ENCODE measurements at places on chromosomes 5 and 9.
A peak's percentile ranks its signal among the peaks of the same experiment; 100 is the strongest.

DNA sequence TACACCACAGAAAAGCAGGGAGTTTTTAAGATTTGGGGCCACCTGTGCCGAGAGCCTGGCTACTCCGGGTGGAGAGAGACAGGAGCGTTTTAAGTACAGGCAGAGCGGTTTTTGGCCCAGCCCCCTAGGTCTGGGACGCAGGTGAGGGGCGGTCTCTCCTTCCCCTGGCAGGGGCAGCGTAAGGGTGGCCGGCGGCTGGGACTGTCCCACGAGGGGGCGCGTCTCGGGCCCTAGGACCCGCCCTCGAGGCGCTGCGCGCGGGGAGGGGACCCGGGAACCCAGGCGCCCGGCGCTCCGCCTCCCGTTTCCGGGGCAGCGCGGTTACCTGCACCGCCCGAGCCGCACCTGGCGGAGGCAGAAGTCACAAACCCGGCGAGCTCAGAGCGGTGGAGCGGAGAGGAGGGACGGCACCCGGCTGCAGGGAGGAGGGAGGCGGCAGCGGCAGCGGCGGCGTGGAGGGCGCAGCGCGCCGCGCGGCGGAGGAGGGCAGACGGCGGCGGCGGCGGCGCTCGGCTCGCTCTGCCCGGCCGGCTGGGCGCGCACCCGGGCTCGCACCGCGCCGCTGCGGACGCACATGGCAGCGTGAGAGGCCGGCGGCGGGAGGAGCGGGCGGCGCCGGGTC, at the start of gene WWC1:
Gene WWC1, plus strand, starts transcription at position 304 of the 622 bp plus-strand sequence. CDS start 508 bp downstream, outside the sequence.
- DNase-seq, result peak; percentile 23

- DNase-seq, result no peak
Observed at GRCh38 chr5:74179179-74179578, 461.3 kb downstream of the ENC1 start.

- no peak for DNase-seq
Observed at GRCh38 chr9:35108946-35109575, 6.1 kb upstream of the STOML2 start.

DNA sequence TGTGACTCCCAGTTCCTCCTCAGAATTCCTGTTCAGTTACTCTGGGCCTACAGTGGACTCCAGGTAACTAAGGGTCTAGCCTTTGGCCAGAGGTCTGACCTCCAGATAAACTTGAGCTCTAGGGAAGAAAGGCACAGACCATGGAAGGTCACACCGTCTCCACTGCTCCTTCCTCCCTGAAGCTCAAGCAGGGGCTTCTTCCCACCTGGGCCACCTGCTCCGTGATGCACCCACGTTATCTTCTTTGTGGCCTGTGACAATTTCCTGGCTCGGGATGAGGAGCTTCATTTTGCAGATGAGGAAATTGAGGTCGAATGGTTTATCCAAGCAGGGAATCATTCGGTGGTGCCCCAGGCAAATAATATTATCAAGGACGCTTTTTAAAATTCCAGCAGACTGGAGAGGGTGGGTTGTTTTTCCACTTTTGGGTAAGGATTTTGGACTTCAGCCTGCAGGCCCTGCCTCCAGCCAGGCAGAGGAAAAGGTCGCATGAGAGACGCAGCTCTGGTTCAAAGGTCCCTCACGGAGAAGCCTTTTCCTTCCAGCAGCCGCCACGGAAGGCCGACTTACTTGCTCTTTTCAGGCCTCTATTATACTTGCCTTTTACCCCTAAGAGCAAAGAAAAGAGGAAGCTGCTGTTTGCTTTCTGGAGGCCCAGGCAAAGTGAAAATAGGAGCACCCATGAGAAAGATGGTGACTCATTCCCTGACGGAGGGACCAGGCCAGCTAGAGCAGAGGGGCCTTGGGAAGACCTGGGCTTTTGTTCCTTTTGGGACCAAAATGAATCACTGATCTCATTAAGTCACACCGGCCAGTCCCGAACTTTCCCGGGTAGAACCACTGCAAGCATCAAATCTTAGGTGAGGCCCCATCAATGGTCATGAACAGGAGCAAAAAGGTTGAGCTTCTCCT, 22.8 kb upstream of the DUSP1 start:
- no peak for DNase-seq

DNA sequence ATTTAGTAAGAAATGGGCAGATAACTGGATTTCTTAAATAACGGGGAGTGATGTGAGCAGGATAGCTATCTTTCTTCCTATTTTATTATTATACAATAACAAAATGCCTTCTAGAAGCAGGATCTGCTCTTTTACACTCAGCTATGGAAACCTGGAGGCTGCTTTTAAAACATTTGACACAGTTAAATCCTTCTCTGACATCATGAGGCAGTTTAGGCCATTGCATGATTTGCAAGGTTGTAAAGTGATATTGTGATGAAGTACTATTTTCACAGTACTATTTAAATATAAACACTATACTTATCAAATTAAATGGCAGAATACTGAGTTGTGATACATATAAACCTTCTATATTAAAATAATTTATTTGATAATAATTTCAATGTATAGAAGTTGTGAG, 93.9 kb downstream of the ZSWIM6 start:
- DNase-seq, result no peak

DNA sequence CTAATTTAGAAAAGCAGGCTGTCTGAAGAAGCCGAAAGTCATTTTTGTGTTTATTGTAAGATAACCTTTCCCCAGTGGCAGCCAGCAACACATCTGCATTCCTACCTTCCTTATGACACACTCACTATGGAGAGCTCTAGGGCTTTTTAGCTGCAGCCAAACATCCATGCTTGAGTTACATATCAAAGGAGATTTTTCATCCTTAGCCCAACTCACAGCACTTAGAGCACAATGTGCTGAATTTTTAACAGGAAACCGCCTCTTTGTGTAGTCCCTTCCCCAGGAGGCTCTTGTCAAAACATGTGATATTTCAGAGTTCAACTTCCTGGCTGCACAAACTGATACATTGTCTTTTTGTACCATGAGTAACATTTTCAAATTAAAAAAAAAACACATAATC, 379.2 kb downstream of the CTNND2 start:
- no peak for DNase-seq

DNA sequence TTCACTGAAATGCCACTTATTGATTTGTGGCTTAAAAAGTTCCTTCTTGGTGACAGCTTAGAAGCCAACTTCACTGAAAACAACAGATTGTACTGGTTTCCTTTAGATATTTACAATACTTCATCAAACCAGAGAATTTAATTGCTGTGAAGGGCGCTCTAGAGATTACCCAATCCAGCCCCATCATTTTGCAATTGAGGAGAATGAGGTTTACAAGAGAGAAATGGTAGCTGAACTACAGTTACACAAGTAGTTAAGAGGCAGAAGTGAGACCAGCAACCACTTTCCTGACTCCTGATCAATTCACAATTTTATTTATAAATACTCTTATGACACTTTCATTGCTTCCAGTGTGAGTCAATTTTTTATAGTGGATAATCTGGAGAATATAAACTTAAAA, 103.5 kb upstream of the APC start:
- DNase-seq, result no peak

Data from activated T-cell treated with anti-CD3 and anti-CD28 coated beads for 1 hour (primary cell).